ENCODE measurements at places on chromosomes 7 and 10. TPM values are rescaled to one million over a fixed set of nuclear protein-coding genes. Genes with fewer than 3 reads are reported as not detected.

Gene CCDC146
- 0.83 TPM for total RNA-seq

Gene ZNF804B
- total RNA-seq: not detected

Gene PKD2L1
- not detected for total RNA-seq

Gene CYP26C1
- total RNA-seq: under 0.01 TPM

Gene EN2
- total RNA-seq: not detected
